ENCODE measurements at places on chromosomes 6 and 20.

DNA sequence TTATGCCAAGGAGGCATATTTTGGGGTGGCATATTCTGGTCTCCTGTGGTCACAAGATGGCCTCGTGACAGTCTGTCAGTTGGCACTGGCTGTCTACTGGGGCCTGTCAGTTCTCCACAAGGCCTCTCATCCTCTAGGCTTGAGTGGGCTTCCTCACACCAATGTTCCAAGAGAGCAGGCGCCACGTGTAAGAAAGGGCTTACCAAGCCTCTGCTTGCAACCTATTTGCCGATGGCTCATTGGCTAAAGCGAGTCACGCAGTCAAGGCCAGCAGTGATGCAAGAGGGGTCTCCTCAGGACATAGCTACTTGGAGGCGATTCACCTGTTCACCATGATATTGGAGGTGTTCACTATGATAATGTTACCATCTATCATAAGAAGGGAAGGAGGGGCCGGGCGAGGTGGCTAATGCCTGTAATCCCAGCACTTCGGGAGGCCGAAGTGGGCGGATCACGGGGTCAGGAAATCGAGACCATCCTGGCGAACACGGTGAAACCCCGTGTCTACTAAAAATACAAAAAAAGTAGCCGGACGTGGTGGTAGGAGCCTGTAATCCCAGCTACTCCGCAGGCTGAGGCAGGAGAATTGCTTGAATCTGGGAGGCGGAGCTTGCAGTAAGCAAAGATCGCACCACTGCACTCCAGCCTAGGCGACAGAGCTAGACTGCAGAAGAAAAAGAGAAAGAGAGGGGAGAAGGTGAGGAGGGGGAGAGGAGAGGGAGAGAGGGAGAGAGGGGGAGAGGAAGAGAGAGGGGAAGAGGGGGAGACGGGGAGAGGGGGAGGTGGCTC is 35.3 kb downstream of the C6orf52 start:
- DNase-seq: no peak

DNA sequence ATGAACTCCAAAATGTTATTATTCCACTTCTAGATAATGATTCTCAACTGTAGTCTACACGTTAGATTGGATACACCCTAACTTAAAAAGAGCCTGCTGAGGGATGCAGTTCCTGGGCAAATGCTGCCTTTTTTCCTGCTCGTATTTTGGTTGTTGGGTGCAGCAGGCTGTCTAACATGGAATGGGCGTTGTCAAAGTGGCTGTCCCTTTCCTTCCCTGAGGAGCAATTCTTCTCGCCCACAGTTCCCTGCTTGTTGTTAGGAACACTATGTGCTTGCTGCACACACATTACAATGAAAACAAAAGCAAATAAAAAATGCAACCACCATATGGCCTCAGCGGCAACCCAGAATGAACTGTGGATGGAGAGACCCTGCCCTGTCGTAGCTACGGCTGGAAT is 1.7 kb upstream of the ADGRF5 start:
- no peak for DNase-seq

GRCh38 chr6:39835821-39836295 is 43.7 kb downstream of the DAAM2 start:
- no peak for DNase-seq

GRCh38 chr6:120348926-120349325 is 985.4 kb downstream of the TBC1D32 start:
- DNase-seq: no peak

GRCh38 chr6:27237089-27237803 is 10.3 kb upstream of the PRSS16 start:
- no peak for DNase-seq

- DNase-seq: no peak
These were observed 27.9 kb downstream of the CDC5L start for GRCh38 chr6:44415449-44415848.

- no peak for DNase-seq
These were observed 68.3 kb downstream of the ANKRD6 start for GRCh38 chr6:89501222-89501621.

- no peak for DNase-seq
These were observed 11.1 kb downstream of the UBE2V1 start for GRCh38 chr20:50101887-50102286.

GRCh38 chr6:118171852-118172251 is 264.8 kb downstream of the SLC35F1 start:
- no peak for DNase-seq

DNA sequence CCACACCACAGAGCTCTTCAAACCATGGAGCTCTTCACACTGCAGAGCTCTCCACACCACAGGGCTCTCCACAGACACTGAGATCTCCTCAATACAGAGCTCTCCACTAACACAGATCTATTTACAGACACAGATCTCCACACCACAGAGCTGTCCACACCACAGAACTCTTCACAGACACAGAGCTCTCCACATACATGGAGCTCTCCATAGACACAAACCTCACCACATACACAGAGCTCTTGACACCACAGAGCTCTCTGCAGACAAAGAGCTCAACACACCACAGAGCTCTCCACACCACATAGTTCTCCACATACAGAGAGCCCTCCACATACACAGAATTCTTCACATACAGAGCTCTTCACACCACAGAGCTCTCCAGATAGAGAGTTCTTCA is 53.0 kb downstream of the ERMARD start:
- no peak for DNase-seq

DNA sequence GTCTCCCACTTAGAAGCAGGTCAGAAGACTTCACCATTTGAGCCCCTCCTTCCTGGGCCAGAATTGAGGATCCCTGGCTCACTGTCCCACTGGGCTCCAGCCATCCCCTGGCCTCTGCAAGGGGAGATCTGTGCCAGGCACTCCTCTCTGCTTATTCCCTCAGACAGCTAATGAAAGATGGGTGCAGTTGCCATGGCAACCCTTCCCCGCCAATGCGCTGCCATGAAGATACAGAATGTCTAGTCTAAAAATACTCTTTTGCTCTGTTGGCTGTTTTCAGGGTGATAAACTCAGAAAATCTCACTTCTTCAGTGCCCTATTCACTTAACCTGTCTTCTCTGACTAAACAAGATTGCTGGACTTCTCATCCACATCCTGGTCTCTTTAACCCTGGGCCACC is 13.6 kb upstream of the TTLL2 start:
- no peak for DNase-seq
